ENCODE measurements at places on chromosomes 6 and 20.

DNA sequence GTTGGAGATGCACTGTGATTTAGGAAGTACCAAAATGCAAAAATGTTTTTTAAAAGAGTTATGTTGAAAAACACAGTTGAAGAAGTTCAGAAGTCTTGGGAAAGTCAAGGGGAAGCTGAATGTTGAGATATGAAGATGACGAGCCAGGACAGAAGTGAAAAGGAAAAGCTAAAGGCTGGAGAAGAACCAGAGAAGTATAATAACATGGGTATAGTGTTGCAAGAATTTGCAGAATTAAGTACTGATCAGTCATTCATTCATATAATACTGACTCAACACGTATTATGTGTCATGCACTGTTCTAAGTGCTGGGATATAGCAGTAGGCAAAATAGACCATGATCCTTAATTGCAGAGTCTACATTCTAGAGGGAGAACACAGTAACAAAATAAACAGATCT, 432.8 kb downstream of the CDC5L start:
- no peak for DNase-seq

DNA sequence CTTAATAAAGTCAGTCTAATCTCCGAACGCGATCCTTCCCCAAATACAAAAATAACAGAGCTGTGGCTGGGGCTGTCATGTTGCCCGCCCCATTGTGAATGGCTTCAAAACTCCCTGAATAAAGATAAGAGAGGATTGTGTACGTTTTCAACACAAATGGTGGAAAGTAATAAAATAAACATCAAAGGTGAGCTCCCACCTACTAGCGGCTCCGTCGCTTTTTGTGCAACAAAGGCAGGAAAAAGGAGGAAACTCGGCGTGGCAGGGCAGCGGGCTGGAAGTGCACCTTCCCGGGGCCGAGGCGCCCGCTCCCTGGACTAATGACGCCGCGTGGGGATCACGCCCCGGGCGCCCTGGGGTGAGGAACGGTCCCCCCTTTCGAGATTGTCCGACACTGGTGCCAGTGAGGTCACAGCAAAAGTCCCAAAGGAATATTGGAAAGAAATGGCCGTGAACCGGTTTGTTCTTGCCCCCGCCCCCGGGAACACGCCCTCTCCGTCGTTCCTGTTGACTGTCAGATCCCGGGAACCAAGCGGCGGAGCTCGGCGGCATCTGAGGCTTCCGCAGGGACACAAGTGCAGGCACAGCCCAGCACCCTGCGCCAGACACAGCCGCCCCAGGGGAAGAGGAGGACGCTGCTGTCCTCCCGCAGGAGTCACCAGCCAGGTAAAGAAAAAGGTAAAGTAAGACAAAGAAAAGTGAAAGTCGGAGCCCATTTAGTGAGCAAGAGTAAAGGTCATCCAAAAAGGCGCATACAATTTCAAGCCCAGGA, 1.1 kb upstream of the FOXQ1 start:
- DNase-seq = no peak

GRCh38 chr6:170080828-170081371, 210.0 kb downstream of the DLL1 start:
- DNase-seq = no peak

GRCh38 chr20:14193443-14193842, 144.0 kb downstream of the FLRT3 start:
- DNase-seq = no peak

DNA sequence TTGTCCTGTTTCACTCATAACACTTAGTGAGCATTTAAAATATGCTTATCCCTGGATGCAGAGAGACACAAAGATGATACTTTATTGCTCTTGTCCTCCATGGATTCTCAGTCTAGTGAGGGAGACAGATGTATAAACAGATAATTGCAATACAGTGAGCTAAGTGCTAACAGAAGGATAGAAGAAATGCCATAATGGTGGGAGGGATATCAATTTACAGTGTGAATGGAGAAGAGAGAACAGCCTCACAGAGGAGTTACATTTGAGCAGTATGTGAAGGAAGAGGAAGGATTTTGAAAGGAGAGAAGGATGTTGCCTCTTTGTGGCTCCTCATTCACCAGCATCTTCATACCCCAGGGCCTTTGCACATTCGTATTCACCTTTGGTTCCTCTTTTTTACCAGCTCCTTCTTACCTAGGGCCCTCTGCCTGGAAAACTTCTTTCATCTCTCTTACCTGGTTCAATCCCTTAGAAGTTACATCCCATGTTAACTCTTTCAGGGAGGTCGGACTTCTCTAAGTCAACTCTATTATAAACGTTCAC, 341.7 kb downstream of the PRL start:
- no peak for DNase-seq

GRCh38 chr20:53515749-53516148, 77.9 kb downstream of the ZNF217 start:
- DNase-seq = no peak

DNA sequence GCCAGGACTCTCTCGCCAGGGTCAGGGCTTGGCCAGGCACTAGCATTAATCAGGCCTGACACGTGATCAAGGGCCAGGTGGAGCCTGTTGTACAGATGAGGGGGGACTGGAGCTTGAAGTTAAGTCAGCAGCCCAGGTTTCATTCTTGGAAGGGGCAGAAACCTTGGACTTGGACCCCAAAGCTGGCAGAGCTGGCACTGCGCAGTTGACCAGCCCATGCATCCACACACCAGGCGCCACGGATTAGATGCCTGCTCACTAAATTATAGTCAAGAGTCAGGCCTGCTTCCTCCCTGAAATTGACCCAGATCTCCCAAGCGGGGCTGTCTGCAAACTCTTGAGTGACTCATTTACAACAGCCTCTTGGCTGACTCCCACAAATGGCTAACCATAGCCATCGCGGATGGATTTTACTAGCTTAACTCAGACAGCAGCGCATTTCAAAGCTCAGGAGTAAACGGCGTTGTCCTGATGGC, 4.1 kb upstream of the TAF4 start:
- DNase-seq = no peak

DNA sequence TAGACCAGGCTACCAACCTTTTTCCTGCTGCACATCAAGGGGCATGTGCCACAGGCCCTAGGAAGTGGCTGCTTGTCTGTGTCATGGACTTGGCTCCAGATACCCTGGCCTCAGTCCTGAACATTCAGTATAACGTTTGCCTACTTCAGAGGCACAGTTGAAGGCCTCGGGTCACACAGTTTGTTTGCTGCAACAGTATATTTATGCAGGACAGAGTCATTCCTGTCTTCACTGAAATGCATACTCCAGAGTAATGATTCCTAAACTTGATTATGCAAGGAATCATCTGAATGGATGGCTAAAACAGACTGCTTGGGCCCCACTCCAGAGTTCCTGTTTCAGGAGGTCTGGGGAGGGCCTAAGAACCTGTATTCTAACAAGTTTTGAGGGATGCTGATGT, 149.4 kb downstream of the KLHL32 start:
- no peak for DNase-seq

DNA sequence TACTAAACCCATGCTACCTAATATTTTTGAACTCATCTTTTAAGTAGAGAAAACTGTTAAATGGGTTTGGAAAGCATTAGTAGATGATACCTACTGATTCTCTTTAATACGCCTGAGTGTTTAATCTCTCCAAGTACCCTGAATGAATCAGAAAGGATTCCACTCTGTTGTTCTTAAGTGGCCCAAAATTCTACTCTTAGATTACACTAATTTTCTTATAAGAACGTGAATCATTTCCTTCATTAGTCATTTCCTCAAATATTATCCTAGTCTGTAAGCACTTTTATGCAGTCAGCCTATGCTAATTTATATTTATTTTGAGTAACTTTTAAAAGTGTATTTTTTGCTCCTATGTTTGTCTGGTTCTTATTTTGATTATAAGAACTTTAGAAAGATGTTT, 380.0 kb downstream of the BTBD9 start:
- DNase-seq = no peak

DNA sequence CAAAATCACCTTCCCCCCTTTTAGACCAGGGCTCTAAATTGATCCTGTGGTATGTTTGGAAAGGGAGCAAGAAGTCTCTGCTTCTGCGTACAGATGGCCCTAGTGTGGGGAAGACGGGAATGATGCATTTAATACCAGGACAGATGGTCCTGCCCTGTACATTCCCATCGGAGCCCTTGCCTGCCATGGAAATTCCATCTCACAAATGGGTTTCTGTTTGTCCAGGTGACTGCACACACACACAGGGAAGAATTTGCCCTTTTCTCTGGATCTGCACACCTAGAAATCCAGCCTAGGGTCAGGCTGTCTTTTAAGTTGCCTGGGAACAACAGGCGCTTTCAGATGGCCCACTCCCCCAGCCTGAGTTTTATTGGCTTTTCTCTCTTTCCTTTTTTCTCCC, 1.3 kb downstream of the MAS1 start:
- no peak for DNase-seq
